ENCODE measurements at places on chromosomes 5 and 9. TPM values are rescaled to one million over a fixed set of nuclear protein-coding genes. Genes with fewer than 3 reads are reported as not detected.

Gene SPACA9
- 1.2 TPM for total RNA-seq

Gene FCN2
- total RNA-seq: not detected

Gene C9
- not detected for total RNA-seq

Gene SLC4A9
- not detected for total RNA-seq

Gene KLF4
- 1.00 TPM for total RNA-seq

Gene DNAH5
- total RNA-seq: 0.63 TPM

Gene GRM6
- total RNA-seq: not detected

Gene LRRC19
- total RNA-seq: not detected

Gene P4HA2
- total RNA-seq: 261 TPM

Gene FRRS1L
- total RNA-seq: not detected

Gene SPINK7
- total RNA-seq: not detected

Gene SLC34A1
- total RNA-seq: not detected

Gene MEF2C
- 39.3 TPM for total RNA-seq

DNA sequence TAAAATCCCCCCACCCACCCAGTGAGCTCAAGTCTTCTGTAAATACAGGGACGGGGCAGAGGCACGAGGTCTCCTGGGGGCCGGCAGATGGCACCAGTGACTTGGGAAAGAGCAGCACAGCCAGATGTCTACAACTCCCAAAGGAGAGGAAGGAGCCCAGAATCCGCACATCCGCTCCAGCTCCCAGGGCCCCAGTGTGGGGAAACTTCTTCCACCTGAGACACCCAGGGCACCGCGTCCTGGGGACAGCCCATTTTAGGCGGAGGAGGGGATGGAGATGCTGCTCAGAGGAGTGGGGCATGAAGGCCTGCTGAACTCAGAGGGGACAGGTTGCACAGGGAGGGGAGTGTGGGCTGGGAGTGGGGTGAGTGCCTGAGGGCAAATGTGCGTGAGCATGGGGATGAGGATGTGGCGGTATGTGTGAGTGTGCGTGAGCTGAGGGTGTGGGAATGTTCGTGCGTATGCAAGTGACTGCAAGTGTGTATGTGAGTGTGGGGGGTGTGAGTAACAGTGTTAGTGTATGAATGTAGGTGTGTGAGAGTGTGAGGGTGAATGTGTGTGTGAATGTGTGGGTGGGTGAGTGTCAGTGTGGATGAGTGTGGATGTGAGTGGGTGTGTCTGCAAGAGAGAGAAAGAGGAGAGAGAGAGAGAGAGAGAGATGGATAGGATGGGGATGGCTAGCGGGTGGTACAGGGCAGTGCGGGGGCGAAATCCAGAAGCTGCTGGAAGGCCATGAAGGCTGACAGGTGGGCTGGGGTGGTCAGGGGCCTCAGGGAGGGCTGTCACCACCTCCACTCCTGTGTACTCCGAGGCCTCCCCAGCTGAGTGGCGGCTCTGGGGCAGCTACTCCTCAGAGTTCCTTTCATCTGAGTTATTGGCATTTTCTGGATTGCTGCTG, 63.5 kb downstream of the DUSP1 start:
- peak; percentile 73 for DNase-seq

GRCh38 chr9:93634311-93635185, 58.2 kb downstream of the PHF2 start:
- DNase-seq: no peak

DNA sequence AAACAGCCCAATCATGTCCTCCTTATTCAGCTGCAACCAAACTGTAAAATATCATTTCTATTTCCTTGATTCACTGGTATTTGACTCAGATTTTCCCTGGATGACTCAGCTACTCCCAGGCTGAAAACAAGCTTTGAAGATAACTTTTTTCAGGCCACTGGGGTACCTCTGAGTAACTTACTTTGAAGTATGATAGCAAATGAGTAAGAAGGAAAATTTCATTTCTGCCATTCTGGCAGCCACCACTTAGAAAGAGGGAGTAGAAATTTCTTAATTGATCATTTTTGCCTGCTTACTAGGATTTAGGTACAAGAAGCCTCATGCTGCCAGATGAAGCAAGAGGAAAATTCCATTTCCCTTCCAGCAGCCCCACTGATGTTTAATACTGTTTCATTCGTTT, 247.4 kb downstream of the PRELID2 start:
- no peak for DNase-seq

GRCh38 chr9:32969270-32969669, 32.2 kb downstream of the APTX start:
- DNase-seq: no peak

- no peak for DNase-seq
These were observed 23.6 kb downstream of the ATG10 start for GRCh38 chr5:81995407-81995806.

- DNase-seq: no peak
These were observed 35.9 kb upstream of the TESK1 start for GRCh38 chr9:35569206-35569605.

DNA sequence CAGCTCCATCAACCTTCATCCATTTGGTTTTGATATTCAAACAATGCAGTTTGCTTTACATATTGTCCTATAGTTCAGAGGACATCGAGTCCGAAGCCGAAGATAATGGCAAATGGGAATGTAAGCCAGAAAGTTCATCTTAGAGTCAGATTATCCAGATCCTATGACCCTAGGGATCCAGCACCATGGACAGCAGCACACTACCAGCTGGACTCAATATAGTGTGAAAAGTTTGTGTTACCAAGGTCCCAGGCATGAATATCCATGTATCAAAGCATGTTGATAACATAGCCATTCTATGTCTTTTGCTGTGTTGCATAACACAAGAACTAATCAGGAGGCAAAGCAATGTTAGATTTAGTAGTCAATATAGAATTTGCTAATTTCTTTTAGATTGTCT, 46.3 kb downstream of the FSTL4 start:
- no peak for DNase-seq

GRCh38 chr5:167853421-167853820, 438.0 kb upstream of the WWC1 start:
- no peak for DNase-seq

DNA sequence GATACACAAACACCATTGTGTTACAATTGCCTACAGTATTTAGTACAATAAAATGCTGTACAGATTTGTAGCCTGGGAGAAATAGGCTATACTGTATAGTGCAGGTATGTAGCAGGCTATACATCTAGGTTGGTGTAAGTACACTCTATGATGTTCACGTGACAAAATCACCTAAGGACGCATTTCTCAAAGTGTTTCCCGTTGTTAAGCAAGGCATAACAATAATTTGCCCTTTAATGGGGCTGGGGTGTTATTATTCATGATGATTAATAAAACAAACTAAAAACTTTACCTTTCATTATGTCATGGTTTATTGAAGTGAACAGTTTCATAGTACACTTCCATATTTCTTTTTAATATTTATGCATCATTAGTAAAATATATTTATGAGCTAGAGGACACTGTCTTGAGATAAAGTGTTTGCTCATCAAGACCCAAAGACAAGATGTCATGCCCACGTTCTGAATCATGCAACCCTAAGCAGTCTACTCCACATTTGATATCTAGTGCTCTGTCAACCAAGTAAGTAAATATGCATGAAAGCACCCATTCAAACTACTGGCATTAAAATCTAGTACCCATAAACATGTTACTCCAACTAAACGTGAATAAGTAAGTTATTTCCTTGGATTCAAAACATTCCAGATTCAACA, 220.5 kb downstream of the NR2F1-AS1 start:
- no peak for DNase-seq

DNA sequence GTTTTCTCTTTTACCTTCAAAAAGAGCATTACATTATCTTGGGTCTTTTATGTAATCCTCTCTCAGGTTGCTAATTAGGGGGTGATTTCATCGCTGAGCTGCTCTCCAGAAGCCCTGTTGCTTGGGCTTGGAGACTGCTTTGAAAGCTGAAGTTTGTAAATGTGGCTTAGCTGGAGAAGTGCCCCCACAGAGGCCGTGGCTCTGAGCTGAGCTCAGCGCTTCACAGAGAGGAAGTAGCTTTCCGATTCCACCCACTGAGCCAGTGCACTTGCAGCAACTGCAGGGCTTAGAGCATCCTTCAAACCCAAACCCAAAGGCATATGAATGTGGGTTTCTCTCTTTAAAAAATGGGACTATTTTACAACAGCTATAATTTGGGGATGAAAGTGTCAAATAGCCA, 13.7 kb upstream of the NXNL2 start:
- no peak for DNase-seq

GRCh38 chr5:76874088-76874581, 24.3 kb downstream of the S100Z start:
- no peak for DNase-seq

- no peak for DNase-seq
These were observed 1.7 kb upstream of the RABL6 start for GRCh38 chr9:136806067-136806466.

DNA sequence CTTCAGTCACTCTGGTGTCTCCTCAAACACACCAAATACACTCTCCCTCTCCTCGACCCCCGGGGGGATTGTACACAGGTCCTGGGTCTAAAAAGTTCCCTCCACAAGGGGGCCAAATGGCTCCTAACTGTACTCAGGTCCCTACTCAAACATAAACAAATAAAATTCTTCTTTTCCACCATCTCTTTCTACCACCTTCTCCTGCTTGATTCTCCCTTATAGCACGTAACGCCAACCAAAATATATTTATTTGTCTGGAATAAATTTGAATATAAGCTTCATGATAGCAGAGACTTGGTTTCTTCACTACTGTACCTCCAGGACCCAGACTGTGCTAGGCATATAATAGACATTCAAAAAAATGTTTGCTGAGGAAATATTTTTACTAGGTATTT, 21.4 kb downstream of the ZNF608 start:
- no peak for DNase-seq

DNA sequence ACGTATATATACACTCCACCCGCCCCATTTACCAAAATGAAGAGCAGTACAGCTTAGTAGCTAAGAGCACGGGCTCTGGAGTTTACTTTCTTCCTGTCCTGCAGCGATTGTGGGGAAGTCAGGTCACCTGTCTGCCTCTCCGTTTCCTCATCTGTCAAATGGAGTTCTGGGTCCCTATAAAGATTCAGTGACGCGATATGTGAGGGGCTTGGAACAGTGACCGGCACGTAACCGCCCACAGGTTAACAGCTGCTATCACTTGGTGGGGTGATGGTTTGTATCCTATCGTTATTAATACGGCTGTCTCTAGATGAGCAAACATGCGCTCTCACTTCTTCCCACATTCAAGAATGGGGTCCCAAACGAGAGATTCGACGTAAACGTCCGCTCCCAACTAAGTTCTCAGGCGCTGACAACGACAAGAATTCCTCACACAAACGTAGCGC, 426 bp downstream of the FAM114A2 start:
- no peak for DNase-seq

DNA sequence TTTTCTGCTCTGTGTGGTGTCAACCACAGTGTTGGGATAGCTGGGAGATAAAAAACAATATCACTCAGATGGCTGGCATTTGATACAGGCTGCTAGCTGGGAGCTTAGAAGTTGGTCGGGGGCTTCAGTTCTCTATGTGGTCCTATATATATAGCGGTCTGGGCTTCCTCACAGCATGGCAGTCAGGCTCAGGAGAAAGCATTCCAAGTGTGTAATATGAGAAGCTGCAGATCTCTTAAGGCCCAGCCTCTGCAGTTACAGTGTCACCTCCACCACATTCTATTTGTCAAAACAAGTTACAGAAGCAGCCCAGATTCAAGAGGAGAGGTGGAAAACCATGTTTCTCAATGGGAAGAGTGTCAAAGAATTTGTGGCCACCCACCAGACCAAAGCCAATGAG, 108.1 kb upstream of the NIPBL start:
- DNase-seq: no peak

DNA sequence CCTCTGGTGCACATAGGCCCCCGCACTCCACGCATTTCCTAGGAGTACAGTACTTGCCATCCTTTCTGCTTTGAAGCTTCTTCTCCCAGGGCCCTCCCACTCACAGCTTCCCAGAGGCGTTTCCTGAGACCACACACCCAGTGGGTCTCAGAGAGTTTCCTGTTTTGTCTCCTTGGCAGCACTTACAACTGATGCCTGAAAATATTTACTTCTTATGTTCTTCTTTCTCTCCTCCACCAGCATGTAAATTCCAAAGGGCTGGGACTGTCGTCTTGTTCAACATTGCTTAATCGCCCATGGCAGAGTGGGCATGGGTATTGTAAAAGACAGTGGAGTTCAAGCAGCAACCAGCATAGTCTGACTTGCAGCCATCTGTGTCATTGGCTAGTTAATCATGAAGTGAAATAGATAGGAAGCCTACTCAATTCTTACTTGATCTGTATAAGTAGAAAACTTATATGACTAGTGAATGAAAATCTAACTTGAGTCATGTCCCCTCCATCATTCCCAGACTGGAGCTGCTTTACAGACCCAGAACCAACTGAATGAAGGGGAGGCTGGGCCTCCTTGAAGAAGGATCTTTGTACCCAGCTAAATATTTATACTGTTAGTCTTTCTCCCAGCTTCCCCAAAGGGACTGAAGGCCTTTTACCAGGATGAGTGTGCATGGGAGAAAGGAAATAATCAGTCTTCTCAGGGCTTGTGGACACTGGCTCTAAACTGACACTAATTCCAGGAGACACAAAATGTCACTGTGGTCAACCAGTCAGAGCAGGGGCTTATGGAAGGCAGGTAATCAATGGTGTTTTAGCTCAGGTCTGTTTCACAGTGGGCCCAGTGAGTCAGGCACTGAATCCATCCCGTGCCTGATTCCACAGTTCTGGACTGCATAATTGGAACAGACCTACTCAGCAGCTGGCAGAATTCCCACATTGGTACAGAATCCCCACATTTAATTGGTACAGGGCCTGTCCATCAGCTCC, 116.4 kb downstream of the SV2C start:
- DNase-seq: no peak

- peak; percentile 78 for DNase-seq
These were observed 42.8 kb downstream of the SHB start for GRCh38 chr9:38026021-38026809.

Measured in SJSA1 (cell line).